ENCODE measurements at places on chromosomes 3 and 15.

GRCh38 chr3:21524133-21524532 lies 226.9 kb downstream of the ZNF385D start:
- peak; percentile 57 for DNase-seq

DNA sequence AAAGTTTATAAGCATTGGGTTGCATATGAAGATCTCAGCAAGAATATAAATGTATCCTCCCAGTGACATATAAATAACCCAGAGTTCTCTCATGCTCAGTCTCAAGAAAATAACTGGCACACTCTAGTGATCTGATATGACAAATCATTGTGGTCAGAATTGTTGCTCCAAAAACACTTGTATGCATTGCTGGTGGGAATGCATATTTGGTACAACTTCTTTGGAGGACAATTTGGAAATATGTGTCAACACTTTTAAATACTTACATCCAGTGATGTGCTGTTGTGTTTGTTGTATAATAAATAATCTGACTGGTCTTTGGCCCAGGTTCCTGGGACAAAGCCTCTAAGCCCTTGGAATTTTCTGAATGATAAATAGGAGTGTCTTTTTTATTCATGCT lies 66.7 kb upstream of the STT3B start:
- DNase-seq = peak; percentile 42

DNA sequence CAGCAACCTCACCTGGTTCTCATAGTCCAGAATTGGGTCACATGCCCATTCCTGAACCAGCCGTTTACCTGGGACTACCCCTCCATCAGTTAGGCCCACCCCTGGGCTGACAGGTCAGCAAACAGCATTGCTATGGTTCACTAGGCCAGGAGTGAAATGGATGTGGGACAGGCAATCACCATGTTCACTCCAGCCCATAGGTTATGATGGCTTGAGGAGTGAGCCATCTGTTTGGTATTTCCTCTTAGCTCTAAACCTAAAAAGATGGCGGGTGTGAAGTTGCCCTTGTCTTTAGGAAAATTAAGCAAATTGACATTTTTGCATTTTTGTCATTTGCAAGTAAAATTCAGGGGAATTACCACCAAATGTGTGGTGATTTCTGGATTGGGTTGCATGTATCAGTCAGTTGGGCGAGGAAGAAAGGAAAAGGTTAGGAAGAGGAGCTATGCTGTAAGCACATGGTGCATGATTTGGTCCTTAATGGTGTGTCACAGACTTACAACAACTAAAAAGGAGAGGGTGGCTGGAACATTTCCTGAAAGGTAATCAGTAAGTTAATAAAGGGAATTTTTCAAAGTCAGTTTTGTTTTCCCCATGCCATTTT lies 17.2 kb downstream of the NXPE3 start:
- no peak for DNase-seq

GRCh38 chr3:15271785-15272381 lies 60.5 kb downstream of the SH3BP5 start:
- no peak for DNase-seq

DNA sequence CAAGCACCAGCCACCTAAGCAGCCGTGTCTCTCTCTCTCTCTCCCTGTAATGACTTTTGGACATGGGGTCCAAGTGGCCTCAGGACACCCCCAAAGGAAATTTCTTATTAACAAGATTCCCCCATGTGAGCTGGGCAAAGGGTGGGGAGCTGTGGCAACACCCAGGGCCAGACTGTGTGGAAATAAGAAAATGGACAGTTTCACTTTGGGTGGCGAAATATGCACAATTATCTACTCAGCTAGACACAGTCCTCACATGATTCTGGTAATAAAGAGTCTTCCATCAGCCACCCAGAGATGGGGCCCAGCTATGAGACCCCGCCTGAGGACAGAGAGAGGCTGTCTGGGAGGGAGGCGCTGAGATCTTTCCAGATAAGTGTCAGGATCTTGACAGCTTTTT lies 96.8 kb upstream of the TPM1 start:
- no peak for DNase-seq

Data from LHCN-M2 (cell line).